Dorsolateral prefrontal cortex (tissue), 122 donors: ENCODE measurements at places on chromosomes 13 and 19.

DNA sequence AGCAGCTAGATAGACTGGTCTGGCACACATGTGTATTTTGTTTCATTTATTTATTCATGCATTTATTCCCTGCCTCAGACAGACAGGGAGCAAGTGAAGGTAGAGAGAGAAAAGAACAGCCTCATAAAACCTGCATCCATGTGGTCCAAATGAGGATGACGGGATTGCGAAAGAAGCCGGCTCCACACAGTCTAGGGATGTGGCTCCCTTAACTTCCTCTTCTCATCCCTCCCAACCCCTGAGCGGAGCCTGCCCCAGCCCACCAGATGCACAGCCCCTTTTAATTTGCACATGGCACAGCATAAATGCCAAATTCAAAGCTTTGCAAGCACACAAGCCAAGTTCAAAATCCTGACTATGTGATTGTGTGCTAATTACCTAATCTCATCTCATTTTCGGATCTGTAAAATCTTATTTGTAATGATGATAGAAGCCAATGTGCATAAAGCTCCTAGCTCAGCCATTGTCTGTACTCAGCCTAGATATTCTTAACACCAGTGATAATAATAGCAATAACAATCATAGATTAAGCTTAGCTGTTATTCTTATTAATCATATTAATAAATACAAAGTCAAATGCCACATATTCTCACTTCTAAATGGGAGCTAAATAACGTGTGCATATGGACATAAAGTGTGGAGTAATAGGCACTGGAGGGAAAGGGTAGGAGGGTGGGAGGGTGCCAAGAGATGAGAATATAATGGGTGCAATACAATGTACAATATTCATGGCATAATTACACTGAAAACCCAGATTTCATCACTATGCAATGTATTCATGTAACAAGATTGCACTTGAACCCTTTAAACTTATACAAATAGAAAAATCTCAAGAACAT, 156.3 kb downstream of the DCT start:
- DNase-seq, result no peak

DNA sequence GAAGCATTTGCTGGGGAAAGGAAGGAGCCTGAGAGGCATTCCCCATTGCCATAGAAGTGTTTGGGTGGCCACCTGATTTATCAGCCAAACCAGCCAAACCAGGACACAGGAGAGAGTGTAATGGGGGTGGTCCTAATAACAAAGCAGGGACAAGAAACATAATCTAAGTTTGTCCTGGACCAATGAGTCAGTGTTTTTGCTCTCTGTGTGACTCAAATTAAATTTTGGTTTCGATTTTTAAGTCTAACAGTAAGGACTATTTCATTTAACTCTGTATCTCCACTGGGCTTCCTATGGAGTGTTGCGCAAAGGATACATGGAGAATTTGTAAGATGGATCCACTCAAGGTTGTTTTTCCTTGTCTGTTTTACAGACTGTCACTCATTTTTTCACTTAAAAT, 19.5 kb upstream of the TRPC4 start:
- DNase-seq, result no peak

GRCh38 chr13:93290503-93290902, 63.9 kb downstream of the GPC6 start:
- no peak for DNase-seq

DNA sequence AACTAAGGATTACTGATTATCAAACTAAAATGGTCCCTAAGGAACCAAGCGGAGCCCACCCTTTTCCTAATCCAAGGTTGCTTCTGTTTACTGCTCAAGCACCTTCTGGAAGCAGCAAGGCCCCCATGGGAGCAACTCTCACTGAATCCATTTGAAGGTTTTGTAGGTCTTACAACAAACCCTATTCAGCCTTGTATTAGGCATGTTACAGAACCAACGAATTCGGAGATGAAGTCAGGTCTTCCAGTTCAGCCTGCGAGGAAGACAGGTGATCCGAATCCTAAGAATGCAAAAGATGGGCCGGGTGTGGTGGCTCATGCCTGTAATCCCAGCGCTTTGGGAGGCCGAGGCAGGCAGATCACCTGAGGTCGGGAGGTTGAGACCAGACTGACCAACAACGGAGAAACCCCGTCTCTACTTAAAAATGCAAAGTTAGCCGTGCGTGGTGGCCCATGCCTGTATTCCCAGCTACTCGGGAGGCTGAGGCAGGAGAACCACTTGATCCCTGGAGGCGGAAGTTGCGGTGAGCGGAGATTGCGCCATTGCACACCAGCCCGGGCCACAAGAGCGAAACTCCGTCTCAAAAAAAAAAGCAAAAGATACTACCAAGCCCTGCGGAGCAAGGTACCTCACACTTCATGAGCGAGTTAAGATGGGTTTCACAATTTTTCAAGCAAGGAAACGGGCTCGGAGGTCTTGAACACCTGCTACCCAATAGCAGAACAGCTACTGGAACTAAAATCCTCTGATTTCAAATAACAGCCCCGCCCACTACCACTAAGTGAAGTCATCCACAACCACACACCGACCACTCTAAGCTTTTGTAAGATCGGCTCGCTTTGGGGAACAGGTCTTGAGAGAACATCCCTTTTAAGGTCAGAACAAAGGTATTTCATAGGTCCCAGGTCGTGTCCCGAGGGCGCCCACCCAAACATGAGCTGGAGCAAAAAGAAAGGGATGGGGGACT, 609 bp downstream of the ZAR1L start:
- DNase-seq, result no peak

- no peak for DNase-seq
Measured at GRCh38 chr13:95160112-95160906, 140.9 kb downstream of the ABCC4 start.

DNA sequence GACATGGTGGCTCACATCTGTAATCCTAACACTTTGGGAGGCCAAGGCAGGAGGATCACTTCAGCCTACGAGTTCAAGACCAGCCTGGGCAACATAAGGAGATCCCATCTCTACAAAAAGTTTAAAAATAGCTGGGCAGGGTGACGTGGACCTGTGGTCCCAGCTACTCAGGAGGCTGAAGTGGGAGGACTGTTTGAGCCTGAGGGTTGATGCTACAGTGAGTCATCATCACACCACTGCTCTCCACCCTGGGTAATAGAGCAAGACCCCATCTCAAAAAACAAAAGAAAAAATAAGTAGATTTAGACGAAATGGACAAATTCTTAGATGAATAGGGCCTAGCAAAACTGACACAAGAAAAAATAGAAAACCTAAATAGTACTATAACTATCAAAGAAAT, 10.4 kb upstream of the GNG8 start:
- DNase-seq, result no peak

GRCh38 chr13:24040835-24041234, 119.7 kb upstream of the SPATA13 start:
- DNase-seq, result no peak
